ENCODE measurements at places on chromosomes 4 and X.
A peak's percentile ranks its signal among the peaks of the same experiment; 100 is the strongest.

- no peak for DNase-seq
These were observed 79.1 kb downstream of the PWWP3B start for GRCh38 chrX:106247162-106247561.

- DNase-seq, result no peak
These were observed 147.1 kb downstream of the CPEB2 start for GRCh38 chr4:15149234-15149838.

- DNase-seq, result no peak
These were observed 40.8 kb downstream of the MGARP start for GRCh38 chr4:139239127-139239772.

DNA sequence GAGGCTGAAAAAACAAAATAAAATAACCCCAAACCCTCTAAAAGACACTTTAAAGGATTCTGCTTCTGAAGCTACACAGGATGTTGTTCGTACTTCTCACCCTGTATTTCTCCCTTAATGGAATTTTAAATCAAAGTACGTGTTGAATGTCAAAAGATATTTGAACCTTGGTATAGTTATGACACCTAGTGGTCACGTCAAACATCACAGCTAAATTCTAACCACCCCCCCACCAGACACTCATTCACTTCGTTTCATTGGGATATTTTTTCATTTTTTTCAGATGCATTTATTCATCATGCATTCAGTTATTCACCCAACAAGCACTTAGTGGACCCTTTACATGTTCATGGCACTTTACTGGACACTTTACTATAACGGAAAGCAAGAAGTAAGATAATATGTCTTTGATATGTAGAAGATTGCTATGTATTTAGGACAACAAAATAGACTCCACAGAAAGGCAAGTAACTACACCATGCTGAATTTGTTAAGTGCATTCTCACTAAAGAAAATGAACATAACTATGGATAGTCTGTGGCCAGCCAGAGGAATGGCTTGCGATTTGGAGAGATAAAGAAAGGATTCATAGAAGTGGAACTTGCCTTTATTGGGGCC is 62.5 kb upstream of the GPR174 start:
- peak; percentile 66 for DNase-seq

- DNase-seq, result no peak
These were observed 338.3 kb upstream of the TEX13C start for GRCh38 chrX:124981420-124981819.

GRCh38 chrX:5113128-5113527 is 1115.5 kb downstream of the NLGN4X start:
- DNase-seq, result peak; percentile 34

GRCh38 chrX:21427086-21427485 is 52.9 kb downstream of the CNKSR2 start:
- no peak for DNase-seq

GRCh38 chr4:89563431-89563830 is 255.8 kb upstream of the GPRIN3 start:
- peak; percentile 13 for DNase-seq

GRCh38 chrX:70262952-70263567 is 3.1 kb upstream of the P2RY4 start:
- peak; percentile 80 for DNase-seq

- DNase-seq, result no peak
These were observed 8.0 kb downstream of the PPARGC1A start for GRCh38 chr4:23881674-23882337.

GRCh38 chr4:6914448-6914847 is 4.8 kb downstream of the TBC1D14 start:
- DNase-seq, result no peak

GRCh38 chr4:188976644-188977115 is 837.4 kb downstream of the TRIML1 start:
- DNase-seq, result no peak

DNA sequence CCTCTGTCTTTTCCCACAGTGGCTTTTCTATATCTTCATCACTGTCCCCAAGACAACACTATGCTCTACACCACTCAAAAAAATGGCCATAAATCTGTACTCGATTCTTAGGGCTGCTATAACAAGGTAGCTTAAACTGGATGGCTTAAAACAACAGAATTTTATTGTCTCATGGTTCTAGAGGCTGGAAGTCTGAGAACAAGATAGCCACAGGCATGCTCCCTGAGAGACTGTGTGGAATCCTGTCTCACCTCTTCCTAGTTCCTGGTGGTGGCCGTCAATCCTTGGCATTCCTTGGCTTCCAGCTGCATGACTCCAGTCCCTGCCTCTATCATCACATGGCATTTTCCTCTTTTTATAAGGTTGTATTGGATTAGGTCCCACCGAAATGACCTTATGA is 70.7 kb upstream of the DCLK2 start:
- DNase-seq, result no peak

- DNase-seq, result no peak
These were observed 1.7 kb downstream of the OCIAD1 start for GRCh38 chr4:48832571-48832970.

GRCh38 chr4:21569638-21570037 is 378.9 kb downstream of the KCNIP4 start:
- no peak for DNase-seq

DNA sequence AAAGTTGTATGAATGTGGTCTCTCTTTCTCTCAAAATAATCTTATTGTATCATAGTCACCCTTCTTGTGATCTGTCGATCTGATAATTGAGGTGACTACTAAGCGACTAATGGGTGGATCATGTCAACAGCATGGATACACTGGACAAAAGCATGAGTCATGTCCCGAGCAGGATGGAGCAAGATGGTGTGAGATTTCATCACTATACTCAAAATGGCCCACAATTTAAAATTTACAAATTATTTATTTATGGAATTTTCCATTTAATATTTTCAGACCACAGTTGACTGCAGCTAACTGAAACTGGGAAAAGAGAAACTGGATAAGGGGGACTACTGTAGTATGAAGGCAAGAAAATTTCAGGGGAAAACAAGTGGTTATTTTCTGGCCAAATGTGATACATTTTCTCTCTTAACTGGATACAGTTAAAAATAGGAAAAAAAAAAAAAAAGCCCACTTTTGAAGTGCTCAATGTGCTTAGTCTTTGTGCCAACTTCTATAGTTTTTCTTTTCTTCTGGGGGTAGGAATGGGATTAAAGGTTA is 25.3 kb downstream of the FAM241A start:
- DNase-seq, result peak; percentile 78

- DNase-seq, result peak; percentile 90
These were observed 167.1 kb downstream of the EFNB1 start for GRCh38 chrX:68995780-68996551.

DNA sequence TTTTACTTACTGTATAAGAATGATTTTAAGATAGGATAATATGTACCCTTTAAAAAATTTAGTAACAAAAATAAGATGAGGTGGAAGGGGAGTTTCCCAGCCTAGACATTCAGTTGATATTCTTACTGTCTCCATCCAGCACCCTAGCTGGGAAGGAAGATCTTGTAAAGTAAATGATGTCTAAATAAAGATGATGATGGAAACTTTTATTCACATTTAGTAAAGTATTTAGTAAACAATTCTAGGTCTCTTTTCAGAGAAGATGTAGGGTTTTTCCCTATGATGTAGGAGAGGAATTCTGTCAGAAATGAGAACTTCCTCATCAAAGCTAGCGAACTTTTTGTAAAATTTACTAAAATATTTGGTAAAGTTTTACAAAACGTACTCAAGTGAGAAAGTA is 136.8 kb downstream of the RAPGEF2 start:
- DNase-seq, result no peak

DNA sequence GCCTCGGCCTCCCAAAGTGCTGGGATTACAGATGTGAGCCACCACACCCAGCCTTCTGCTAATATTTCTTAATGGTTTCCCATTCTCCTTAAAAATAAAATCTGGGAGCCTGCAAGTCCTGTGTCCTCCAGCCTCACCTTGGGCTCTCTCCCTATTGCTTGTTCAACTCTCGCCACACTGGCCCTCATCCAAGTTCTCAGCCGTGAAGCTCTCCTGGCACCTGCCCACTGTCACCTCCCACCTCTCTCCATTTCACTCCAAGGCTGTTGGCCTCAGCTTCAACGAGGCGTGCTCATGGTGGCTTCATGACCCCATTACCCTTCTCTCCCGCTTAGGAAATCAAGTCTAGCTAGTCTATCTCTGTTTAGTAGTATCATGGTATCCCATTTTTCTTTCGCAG is 9.5 kb upstream of the ETNPPL start:
- no peak for DNase-seq

DNA sequence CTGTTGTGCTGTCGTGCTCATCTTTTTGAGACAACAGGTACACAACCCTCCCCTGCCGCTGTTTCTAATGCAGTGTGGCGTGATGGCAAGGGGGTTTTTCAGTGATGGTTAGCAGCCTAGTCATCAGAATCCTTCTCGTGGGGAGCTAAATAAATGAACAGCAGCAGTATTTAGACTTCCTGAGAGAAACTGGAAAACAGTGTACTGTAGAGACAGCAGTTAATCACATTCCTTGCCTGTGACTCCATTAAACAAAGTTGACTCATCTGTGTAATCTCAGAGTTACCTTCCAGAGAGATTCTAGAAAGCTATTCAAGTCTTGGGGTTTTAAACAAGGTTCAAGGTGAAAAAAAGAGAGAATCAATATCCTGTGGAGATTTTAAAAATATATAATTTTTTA is 1753.2 kb upstream of the PCDH7 start:
- DNase-seq, result no peak

- DNase-seq, result peak; percentile 63
These were observed 29.5 kb upstream of the FGFR3 start for GRCh38 chr4:1763550-1764080.

- DNase-seq, result no peak
These were observed 88.2 kb upstream of the TECRL start for GRCh38 chr4:64497491-64497890.

- no peak for DNase-seq
These were observed 530.4 kb upstream of the IGFBP7 start for GRCh38 chr4:57640391-57641100.

GRCh38 chr4:26321373-26322221 is 783 bp downstream of the RBPJ start:
- peak; percentile 25 for DNase-seq

- DNase-seq, result no peak
These were observed 1597.1 kb downstream of the ADGRL3 start for GRCh38 chr4:62797221-62797620.

GRCh38 chrX:71609095-71609750 is 9.1 kb downstream of the CXCR3 start:
- DNase-seq, result no peak

DNA sequence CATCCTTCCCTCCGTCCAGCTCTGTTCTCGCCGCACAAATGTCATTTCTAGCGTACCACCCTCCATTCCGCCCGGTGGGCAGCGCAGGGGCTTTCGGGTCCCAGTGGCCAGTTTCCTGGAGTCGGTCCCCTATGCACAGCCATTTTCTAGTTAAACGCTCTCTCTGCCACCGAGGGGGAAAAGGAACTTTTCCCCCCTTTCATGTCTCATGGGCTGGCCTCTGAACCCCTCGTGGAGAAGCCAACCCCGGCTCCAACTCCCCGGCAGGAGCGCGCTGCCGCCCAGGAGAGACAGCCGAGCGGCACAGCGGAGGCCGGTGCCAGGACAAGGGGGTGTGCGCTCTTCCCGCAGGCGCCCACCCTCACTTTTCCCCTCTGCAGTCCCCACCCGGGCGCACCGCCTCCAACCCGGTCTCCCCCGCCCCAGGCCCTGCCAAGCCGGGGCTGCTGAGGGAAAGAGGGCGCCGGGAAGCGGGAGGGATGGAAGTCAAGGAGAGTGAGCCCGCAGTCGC is 662 bp downstream of the APBB2 start:
- DNase-seq, result peak; percentile 26

- DNase-seq, result no peak
These were observed 383 bp upstream of the TBC1D19 start for GRCh38 chr4:26583538-26583864.

DNA sequence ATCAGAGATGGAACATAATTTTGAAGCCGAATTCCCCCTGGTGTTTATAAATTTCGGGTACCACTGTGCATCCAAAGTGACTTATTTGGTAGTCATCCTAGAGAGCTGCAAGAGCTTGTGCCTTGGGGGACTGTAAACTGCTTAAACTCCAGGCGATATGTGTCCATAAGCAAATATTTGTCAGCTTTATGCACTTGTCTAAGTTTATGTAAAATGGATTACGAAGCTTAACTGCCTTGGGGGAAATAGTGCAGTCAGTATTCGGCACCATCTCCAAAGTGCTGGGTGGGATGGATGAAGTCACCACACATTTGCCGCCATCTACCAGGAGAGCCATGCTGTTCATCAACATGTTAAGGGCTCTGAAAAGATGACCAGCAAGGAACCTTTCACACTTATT is 65.9 kb downstream of the CC2D2A start:
- no peak for DNase-seq

GRCh38 chr4:75101906-75102786 is 169.2 kb downstream of the PARM1 start:
- DNase-seq, result no peak

DNA sequence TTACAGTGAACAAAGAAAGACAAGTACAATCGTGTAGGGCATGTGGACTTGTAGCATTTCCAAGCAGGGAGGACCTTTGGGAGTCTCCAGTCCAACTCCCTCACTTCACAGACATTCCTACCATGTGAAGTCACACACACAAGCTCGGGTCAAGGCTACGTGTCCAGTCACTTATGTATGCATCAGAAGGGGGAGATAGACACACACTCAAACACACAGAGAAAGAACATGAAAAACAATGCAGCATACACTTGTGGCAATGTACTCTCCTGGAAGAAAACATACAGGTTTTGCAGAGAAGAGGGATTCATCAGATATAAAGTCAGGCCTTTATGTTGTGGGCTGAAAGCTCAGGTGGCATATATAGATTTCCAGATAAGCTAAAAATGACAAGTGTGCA is 136.1 kb upstream of the MID1 start:
- DNase-seq, result peak; percentile 5

DNA sequence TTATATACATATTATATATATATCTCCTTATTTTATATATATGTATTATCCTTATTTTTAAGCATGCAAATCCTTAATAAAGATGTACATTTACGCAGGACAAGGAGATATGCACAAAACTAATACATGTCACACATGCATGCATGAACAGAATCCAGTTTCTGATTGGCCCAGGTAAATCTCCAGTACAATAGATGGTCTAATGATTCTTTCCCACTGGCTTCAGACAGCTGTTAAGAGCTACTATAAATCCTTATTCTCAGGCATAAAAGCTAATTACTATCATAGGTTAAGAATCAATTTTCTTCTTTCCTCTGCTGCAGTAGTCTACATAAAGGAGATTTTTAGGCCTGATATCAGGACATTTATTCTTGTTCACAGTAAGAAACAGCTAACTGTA is 689.8 kb downstream of the KCTD8 start:
- DNase-seq, result no peak

GRCh38 chr4:153488006-153488891 is 22.1 kb downstream of the TMEM131L start:
- DNase-seq, result no peak

GRCh38 chrX:46686003-46686645 is 72.8 kb downstream of the SLC9A7 start:
- peak; percentile 57 for DNase-seq

DNA sequence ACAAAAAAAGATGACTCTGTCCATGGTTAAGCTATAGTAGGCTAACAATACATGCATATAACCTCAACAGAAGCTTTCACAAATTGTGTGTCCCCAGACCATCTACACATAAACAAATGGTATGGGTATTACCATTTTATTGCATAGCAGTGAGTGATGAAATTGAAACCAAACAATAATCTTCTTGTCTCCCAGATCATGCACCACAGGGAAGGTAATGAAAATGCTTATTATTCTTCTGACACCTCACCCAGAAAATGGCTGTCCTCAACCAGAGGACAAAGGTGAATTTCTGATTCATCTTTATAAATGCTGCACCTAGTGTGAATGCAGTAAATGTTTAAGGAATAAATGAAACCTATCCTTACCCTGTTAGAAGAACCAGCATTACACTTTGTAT is 8.0 kb downstream of the PRSS12 start:
- peak; percentile 49 for DNase-seq

Measured in HT-29 (cell line).